Thyroid gland (tissue), 4 donors: ENCODE measurements at places on chromosomes 4 and X. TPM values are rescaled to one million over a fixed set of nuclear protein-coding genes. Genes with fewer than 3 reads are reported as not detected.

CCDC160 gene
- total RNA-seq: 0.89 TPM

RPA4 gene
- total RNA-seq: 1.3 TPM

UGT2B10 gene
- not detected for total RNA-seq

MAML3 gene
- total RNA-seq: 13.5 TPM

PIM2 gene
- 12.1 TPM for total RNA-seq

SRPK3 gene
- total RNA-seq: not detected
